ENCODE measurements at places on chromosomes 12 and 14.

GRCh38 chr12:46660276-46660675 lies 165.5 kb downstream of the SLC38A4 start:
- DNase-seq = no peak

DNA sequence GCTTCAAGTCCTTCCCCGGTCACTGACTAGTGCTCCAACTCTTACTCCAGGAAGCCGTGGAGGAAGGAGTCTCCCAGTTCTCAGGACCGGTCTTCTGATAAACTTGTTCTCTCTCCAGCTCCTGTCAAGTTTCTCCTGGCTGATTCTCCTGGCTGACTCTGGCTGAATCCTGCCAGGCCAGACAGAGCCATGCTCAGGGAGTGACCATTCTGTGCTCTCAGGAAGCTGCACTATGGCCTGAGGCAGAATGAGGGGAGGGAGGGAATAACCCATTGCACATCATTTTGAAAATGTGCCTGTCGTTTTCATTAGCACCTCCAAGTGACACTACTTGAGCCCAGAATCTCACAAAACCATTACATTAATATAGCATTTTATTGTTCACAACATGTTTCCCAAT lies 80.8 kb downstream of the IFNG start:
- no peak for DNase-seq

- DNase-seq = no peak
Measured at GRCh38 chr14:97924922-97925613, 1127.9 kb downstream of the VRK1 start.

DNA sequence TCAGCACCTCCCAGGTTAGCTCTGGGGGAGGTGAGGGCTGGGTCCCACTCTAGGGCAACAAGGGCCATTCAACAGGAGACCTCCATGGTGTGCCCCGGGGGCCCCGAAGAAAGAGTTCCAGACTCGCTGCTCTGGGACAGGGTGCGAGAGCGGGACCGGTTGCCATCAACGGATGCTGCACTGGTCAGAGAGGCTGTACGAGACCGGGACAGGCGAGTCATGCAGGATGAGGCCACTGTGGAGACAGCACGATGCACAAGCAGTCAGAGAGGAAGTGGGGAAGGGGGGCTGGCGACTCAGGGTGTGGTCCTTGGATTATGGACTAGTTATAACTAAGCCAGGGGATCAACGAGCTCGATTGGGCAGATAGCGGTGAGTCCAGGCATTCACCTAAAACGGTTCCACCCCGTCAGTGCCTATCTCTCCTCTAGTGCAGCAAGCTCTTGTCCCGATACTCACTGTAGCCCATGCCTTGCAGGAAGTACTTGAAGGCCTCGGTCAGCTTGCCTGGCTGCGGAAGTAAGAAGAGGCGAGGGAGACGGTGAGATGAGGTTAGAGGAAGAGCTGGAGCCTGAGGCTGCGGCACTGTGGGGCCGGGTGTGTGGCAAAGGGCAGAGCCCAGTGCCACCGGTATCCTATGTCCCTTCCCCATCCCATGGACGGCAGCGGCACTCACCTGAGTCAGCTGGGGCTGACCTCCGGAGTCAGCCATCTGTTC lies 7.2 kb downstream of the NDRG2 start:
- no peak for DNase-seq

DNA sequence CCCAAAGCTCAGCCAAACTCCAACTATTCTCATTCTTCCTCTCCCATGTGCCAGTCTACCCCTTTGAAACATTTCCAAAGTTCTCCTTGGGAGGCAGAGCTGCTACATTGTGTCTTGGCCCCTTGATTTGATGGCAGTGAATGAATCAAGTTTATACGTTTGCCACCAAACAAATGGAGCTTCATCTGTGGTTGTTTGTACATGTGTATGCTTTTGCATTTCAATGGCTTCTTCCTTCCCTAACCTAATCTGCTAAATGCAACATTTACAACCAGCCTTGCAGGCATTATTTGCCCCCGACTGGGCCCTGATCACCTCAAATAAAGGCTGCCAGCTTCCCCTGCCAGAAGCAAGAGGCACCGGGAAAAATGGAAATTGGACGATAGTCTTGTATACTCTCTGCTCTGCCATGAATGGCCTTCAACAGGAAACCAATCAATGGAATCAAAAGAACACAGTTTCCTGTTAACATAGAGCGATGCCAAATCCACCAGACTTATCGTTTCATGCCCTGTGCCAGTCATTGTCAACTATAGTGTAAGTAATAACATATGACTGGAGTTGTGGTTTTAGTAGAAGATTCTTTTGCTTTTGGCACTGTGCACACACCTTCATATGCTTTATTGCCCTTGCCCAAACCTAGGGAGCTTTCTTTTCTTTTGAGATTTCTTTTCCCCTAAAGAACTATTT lies 97.8 kb downstream of the TMEM30B start:
- DNase-seq = no peak

GRCh38 chr14:95063391-95063790 lies 93.9 kb downstream of the DICER1 start:
- DNase-seq = no peak

GRCh38 chr12:114820796-114821195 lies 136.8 kb upstream of the TBX3 start:
- no peak for DNase-seq

All from activated gamma-delta T cell treated with Interleukin-2 at 50 U/mL for 16 hours (primary cell).